Esophagus squamous epithelium (tissue), 5 donors: ENCODE measurements at places on chromosomes 6 and 20.

GRCh38 chr20:62662422-62662821, 20.1 kb downstream of the SLCO4A1 start:
- DNase-seq = no peak

DNA sequence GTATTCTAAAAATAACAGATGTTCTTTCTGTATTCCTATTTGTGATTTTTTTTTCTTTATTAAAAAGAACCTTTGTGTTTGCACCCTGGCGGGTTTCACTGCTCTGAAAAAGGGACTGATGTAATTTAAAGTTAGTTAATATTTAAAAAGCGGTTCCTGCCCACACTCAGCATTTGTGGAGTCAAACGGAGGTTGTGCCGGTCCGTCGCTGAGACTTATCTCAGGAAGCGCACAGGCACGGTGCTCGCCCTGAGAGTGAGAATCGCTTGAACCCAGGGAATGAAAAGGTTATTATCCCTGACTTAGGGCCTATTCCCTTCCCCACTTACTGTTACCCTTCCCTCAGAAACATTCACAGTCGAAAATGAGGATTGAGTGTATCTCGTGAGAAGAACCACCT, 366.7 kb downstream of the THBS2 start:
- no peak for DNase-seq

GRCh38 chr6:140346428-140346827, 972.0 kb upstream of the CITED2 start:
- no peak for DNase-seq

GRCh38 chr6:33029328-33030184, 20.2 kb upstream of the HLA-DOA start:
- DNase-seq = peak; percentile 18

GRCh38 chr6:116447496-116448011, 13.6 kb upstream of the CALHM6 start:
- no peak for DNase-seq

GRCh38 chr6:6857528-6857927, 250.2 kb upstream of the RREB1 start:
- no peak for DNase-seq

GRCh38 chr6:142861711-142862110, 83.3 kb downstream of the HIVEP2 start:
- no peak for DNase-seq

DNA sequence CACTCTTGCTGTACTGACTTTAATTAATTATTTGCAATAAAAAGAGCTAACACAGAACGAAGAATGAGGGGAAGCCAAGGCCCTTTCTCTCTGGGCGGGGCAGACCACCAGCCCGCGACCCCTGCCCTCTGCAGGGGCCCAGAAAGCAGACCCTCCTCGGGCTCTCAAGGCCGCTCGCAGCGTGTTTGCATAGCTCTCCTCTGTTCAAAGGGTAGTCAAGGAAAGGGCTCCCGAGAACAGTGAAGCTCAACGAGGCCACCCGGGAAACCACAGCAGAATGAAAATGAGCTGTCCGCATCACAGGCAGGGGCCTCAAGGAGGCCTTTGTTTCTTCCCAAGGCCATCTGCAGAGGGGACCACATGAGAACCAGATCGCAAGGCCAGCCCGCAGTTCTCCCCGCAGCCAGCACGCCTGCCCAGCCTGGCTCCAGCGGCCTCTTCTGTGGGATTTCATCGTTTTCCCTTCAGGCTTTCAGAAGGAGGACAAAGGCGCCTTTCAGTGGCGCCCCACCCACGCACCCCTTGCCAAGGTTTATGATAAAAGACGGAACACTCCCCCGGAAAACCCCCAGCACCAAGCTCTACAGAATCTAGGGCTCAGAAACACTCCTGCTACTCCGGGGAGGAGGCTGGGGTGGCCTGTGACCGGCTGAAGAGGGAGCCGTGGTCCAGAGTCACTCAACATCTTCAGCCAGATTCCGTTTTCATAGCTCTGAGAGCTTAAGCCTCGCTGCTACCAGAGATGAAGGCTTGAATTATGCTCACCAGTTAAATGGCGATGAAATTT, 25.3 kb downstream of the ACSS1 start:
- DNase-seq = no peak

DNA sequence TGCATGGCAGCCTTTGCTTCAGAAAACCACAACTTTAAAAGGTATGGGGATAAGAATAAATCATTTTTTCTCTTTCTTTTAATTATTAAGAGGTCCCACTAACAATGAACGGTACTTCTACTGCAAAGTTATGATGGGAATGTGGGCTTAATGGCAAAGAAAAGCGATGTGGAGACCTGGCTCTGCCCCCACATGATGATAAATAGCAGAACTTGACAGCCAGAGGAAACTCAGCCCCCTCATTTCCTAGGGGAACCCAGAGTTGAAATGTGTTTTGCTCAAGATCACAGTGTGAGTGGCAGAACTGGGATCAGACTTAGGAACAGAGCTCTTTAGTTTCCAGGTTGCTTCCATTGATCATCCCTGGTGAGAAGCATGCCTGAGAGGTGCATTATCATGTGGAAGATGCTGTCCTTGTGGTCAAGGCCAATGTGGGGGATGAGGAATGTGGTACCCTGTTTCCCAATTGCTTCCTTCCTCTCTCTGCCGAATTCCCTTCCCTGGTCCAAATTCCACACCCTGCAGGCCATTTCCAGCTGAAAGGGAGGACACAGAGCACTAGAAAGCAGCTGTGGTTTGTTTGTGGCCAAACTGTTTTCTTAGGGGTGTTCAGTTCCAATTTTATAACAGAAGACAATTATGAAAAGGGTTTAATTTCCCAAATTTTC, 66.0 kb downstream of the BACH2 start:
- DNase-seq = no peak
